Stimulated activated naive CD8-positive, alpha-beta T cell treated with anti-CD3 and anti-CD28 coated beads, Interleukin-15, Interleukin-2, amounts not matched to agents 100 U/mL and 50 U/mL, for 24 hours (primary cell): ENCODE measurements at places on chromosomes 3 and 15.

- DNase-seq, result peak; percentile 34
Measured at GRCh38 chr15:73996939-73997338, 2.4 kb downstream of the PML start.

DNA sequence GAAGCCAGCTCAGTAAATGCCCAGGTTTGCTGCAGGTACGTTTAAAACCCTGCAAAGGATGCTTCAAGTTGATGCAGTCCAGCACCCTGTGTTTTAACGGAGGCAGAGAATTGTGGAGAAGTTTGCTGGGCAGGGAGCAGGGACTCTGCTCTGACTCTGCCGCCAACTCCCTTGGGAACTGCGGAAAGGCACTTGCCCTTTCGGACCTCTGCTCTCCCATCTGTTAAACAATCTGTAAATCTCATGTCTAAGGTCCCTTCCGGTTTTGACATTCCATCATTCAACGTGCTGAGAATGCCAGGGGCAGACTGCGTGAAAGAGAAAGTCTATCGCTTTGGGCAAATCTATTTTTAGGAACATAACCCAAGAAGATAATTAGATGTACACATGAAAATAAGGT lies 184.5 kb downstream of the OPA1 start:
- no peak for DNase-seq

DNA sequence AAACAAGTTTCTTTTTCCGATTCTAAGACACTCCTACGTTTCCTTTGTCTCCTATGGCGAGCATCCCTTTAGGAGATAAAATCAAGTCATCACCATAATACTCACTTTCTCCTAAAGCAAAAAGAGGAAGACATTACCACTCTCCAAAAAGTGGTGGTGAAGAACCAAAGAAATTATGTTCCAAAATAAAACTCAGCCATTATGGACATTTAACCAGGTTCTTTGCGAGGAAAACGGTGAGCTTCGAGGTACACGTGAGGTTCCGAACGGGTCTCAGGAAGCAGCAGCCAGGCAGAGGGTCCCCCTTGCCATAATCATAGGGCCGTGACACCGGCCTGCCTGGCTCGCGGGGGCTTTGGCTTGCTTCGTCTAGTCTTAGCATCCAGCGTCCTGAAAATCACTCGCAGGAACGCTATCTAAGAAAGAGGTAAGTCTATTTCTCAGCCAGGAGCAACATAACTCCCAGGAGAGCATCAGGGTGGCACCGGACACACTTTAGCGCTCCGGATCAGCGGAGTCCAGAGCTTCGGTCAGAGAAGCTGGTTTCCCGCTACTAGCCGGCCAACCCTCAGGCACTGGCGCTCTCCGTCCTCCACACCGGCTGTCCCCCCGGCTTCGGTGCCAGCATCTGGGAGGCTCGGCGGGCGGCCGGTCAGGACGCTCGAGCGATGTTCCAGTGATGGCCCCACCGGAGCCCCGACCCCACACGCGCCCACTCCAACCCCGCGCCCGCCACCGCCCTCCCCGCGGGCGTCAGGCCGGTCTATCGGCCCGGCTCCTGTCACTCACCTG lies 581 bp downstream of the IP6K1 start:
- peak; percentile 27 for DNase-seq

- no peak for DNase-seq
Measured at GRCh38 chr3:18466136-18466535, 41.0 kb upstream of the SATB1 start.

- DNase-seq, result no peak
Measured at GRCh38 chr3:61725851-61726333, 164.5 kb downstream of the PTPRG start.

DNA sequence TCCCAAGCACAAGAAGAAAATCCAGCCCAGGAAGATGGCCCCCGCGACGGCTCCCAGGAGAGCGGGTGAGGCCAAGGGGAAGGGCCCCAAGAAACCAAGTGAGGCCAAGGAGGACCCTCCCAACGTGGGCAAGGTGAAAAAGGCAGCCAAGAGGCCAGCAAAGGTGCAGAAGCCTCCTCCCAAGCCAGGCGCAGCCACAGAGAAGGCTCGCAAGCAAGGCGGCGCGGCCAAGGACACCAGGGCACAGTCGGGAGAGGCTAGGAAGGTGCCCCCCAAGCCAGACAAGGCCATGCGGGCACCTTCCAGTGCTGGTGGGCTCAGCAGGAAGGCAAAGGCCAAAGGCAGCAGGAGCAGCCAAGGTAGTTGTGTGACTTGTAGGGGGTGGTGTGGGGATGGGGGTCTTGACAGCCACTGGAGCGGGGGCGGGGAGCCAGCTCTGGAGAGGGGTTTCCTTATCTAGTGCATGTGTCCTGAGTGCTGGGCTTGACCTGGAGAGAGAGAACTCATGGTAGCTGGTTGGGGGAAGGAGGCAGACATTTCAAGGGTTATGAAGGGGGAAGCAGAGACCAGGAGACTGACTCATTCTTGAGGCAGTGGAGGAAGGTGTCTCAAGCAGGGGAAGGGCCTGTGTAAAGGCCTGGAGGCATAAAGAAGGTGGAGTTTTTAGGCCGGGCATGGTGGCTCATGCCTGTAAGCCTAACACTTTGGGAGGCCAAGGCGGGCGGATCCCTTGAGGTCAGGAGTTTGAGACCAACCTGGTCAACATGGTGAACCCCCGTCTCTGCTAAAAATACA lies 6.2 kb downstream of the H1-8 start:
- no peak for DNase-seq

DNA sequence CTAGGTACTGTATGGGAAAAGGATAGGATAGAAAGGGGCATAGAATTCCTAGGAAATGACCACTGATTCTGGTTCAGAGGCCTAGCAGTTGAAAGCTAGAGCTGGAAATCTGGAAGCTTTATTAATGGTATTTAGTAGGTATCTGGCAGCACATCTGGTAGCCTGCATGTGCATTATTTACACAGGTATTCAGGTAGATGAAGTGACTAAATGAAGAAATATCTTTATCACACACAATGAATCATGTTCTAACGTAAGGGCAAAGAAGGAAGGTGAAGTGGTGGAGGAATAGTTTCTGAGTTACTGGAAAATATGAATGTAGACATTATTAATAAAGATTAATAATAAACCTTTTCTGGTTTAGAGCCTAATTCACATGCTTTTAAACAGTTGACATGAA lies 119.9 kb downstream of the MBNL1 start:
- no peak for DNase-seq

DNA sequence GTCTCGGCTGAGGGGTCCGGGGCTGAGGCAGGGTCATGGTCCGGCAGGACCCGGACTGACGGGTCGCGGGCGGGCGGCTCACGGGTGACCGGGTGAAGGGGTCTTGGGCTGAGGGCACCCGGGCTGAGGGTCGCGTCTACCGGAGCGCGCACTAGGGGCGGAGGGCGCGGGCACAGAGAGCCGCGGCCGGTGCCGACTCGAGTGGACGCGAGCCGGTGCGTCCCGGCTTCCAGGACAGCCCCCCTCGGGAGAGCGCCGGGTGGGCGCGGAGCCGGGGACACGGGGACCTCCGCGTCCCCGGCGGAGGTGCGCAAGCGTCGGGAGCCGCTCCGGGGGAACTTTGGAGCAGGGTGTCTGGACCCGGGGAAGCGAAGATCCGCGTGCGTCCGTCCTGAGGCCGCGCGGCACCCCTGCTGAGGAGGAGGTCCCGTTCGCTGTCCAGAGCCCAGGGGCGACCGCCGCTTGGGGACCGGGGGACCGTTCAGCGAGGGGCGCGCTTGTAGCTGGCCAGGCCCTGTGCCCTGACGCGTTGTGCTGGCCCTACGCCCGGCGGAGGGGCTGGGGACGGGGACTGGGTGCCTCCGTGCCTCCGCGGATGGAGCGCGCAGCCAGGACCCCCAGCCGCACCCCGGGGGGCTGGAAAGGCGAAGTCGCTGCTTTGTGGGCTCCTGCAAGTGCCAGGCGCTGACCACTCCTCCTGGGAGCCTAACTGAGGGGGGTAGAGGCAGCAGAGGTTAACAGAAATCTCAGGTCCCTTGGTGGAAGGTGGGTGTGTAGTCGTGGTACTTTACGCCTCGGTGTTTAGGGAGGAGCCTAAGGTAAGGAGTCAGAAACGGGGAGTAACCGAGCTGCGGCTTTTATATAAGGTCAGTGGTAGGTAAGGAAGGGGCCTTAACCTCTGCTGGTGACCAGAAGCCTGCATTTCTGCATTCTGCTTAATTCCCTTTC lies at the start of gene PPARG:
Gene PPARG, plus strand, starts transcription at position 889 of the 948 bp plus-strand sequence. CDS start 90,642 bp downstream, outside the sequence.
- DNase-seq, result peak; percentile 7

- DNase-seq, result no peak
Measured at GRCh38 chr3:152355744-152356665, 87.3 kb downstream of the MBNL1 start.

DNA sequence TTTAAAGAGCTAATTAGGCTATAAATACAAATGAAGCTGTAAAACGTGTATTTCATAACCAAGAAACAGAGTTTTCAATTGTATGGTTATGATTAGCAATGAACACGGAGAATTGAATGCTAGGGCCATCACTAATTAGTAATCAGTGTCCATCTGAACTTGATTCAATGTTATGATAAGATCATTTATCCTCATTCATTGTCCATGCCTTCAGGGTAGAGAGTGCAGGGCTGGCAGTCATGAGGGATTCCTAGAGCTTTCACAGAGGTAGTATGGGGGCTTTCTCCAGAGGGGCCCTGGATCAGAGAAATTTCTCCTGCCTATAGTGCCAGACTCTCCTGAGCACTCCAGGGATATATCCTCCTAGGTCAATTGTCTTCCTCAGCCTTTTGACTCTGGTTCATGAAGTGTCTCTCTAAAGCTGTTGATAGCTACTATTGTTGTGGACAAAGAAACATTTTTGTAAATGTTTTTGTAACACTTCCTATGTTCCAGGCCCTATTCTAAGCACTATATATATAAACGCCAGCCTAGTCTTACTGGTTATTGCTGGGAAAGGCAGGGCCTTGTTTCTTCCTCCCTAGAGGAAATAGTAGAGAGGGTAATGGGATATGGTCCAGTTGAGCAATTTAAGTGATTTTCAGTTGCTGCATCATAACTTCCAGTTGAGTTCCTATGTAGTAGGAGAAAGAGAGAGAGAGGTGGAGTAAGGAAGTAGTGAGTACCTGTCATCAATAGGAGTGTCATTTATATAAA lies 249.0 kb downstream of the NFKBIZ start:
- no peak for DNase-seq

- DNase-seq, result no peak
Measured at GRCh38 chr3:10601151-10601856, 95.9 kb upstream of the ATP2B2 start.

DNA sequence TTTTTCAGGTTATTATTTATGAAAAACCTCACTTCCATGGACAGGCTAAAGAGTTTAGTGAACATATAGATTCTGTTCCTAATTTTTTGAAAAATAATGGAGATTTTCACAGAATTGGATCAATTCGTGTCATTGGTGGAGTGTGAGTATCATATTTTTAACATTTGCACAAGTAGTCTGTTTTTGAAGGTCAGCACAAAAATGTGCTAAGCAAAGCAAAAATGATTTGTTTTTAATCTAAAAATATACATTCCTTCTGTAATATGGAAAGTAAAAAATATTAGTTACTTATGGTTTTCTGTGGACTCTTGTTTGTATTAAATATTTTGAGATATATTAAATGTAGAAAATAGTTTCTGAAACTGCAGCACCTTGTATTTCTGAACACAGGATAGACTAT lies 71.0 kb downstream of the CRYBG3 start:
- no peak for DNase-seq

GRCh38 chr3:63353383-63353782 lies 75.3 kb downstream of the SYNPR start:
- no peak for DNase-seq

- no peak for DNase-seq
Measured at GRCh38 chr3:48057521-48057920, 41.3 kb upstream of the MAP4 start.

DNA sequence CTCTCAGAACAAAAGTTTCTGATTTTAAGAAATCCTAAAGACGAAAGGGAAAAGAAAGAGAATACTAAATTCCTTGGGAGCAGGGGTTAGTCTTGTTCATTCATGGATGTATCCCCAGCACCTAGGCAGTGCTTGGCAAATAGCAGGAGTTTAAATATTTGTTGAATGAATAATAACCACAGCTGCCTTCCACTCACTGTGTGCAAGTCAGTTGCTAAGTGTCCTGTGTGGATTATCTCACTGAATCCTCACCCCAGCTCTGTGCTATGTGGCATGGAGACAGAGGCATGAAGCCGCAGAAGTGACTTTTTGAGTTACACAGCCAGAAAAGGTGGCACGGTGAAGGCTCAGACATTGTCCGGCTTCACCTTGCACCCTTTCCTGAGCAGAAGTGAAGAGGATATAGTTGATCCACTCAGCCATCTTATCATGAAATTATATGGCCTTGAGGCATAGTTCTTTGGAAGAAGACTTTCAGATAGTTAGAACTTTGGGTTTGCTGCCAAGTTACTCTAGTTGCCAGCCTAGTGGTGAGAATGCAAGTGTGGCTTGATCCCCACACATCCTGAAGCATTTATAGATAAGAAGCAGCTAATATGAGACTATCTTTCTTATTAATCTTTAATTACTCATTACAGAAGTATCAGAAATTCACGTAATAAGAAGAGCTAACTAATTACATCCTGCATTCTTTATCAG lies 355.5 kb downstream of the LRTM1 start:
- no peak for DNase-seq

- DNase-seq, result no peak
Measured at GRCh38 chr3:186381424-186382216, 19.6 kb upstream of the DGKG start.

GRCh38 chr15:92882697-92883162 lies 17.4 kb upstream of the CHD2 start:
- DNase-seq, result no peak

DNA sequence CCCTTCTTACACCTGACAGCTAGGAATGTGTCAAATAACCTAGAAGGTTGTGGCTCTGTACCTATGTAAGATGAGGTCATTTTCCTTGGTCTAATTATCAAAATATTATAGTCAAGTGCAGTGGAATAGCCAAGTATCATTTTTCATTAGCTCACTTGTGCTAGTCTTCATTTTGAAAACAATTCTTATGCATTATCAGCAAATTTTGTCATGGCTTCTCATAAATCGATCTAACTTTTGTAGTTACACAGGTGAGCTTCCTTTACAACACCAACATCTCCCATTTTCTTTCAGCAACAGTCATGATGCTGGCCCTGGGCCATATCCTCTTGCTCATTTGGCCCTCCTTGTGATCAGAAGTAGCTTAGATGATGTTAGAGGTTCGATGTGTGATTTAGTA lies 10.3 kb downstream of the TXNRD3 start:
- DNase-seq, result no peak

DNA sequence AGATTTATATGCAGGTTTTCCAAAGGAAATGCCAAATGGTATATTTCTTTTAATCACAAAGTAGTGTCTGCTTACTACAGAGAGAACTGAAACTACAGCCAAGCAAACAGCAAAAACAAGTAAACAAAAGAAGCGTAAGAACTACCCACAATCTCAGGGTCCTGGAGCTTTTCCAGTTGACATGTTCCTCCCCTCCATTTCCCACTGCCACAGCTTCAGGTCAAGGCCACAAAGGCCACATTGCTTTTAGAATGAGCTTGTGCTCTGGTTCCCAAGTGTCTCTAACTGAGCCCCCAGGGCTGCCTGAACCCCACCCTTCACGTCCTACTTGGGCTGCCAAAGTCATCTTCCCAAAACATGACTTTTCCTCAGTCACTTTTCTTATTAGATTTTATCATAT lies 24.1 kb downstream of the CTDSPL start:
- DNase-seq, result no peak
